ENCODE measurements at places on chromosomes 6 and 20. TPM values are rescaled to one million over a fixed set of nuclear protein-coding genes. Genes with fewer than 3 reads are reported as not detected.

DNA sequence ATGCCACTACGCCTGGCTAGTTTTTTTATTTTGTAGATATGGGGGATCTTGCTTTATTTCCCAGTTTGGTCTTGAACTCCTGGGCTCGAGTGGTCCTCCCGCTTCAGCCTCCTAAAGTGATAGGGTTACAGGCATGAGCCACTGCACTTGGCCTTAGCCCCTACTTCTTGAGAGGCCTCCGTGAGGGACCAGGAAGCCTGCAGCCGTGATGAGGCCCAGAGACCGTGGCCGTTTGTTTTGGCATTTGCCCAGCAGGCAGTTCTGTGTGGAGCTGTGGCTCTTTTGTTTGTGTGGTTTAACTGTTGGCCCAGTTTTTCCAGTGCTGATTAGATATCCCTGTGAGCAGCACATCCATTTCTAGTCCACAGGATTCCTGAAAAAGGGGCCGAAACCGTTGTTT lies 39.8 kb downstream of the SRSF3 start:
- no peaks in the 10 kb centered on the region for H3K27me3 ChIP-seq
- H3K4me3 ChIP-seq: no peak overlapping the region
- DNase-seq: no peak
- peak overlapping the region; percentile 30 for H3K27ac ChIP-seq

DNA sequence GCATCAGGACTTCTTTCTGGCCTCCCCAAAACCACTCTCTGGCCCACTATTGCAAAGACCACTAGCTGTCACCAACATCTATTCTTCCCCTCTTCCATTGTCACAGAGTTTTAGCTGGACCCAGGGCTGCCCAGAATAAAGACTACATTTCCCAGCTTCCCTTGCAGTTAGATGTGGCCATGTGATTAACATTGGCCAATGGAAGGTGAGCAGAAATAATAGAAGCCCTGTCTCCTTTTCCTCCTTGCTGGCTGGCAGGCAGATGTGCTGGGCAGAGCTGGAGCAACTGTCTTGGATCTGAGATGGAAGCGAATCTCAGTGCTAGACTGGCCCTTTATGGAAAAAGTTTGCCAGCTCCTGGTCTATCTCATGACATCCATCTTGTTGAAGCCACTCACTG lies 97.0 kb downstream of the KCNB1 start:
- H3K27ac ChIP-seq: no peak overlapping the region
- H3K27me3 ChIP-seq: no peaks in the 10 kb centered on the region
- DNase-seq: no peak
- H3K4me3 ChIP-seq: no peak overlapping the region
- no peaks in the 10 kb centered on the region for H3K36me3 ChIP-seq
- no peaks in the 10 kb centered on the region for H3K4me1 ChIP-seq

DNA sequence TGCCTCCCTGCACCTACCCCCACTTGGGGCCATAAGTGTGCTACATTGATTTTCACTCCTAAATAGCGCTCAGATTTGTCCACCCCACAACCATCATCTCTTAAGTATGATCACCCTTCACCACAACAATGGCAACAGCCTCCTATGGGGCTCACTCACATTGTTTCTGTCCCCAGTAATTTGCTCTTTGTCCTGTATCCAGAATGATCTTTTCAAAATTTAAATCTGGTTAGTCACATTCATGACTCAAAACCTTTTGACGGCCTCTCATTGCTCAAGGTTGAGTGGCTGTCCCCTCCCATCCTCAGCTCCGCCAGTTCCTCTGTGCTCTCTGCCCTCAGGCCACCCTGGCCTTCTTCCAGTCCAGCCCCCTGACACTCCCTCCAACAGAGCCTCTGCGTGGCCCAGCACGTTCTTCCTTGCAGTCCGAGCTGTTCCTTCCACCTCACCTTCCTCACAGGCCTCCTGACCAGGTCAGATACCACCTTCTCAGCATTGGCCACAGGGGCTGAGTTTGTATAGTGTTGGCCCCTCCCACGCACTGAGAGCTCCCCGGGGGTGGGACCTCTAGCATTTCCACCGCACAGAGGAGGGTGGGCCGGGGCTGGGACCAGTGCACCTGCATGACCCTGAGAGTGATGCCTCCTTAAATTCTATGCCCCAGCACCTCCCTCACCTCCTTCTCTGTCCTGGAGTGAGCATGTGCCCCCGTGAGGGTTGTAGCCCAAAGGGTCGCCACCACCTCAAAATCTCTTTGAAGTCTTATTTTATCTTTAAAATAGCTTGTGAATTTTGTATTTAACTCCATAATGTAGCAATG lies 2.4 kb upstream of the PPP1R3G start:
- H3K27ac ChIP-seq: no peak overlapping the region
- no peaks in the 10 kb centered on the region for H3K36me3 ChIP-seq
- H3K4me1 ChIP-seq: no peaks in the 10 kb centered on the region
- no peak for DNase-seq
- no peaks in the 10 kb centered on the region for H3K27me3 ChIP-seq
- no peak overlapping the region for H3K4me3 ChIP-seq

DNA sequence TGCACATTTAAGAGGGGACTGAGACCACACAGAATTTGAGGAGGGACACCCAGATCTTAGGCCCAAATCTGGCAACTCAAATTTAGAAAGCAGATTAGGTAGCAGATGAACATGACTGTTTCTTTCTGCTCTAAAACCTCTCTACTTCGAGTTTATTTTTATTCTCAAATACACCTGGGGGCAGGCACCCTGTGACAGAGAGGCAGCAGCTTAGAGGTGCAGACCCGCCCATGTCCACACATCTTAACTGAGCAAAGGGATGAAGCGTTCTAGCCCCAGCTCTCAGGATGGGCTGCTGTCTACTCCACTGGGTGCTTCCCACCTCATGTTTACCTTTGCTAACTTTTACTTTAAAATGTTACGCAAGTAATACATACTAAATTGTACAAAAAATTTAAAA lies 125.0 kb downstream of the SLC23A2 start:
- no peaks in the 10 kb centered on the region for H3K27me3 ChIP-seq
- H3K4me3 ChIP-seq: no peak overlapping the region
- DNase-seq: no peak
- H3K4me1 ChIP-seq: no peaks in the 10 kb centered on the region
- H3K27ac ChIP-seq: no peak overlapping the region

The SGK2 gene
- total RNA-seq: 1.5 TPM

The PDE10A gene
- 5.9 TPM for total RNA-seq

DNA sequence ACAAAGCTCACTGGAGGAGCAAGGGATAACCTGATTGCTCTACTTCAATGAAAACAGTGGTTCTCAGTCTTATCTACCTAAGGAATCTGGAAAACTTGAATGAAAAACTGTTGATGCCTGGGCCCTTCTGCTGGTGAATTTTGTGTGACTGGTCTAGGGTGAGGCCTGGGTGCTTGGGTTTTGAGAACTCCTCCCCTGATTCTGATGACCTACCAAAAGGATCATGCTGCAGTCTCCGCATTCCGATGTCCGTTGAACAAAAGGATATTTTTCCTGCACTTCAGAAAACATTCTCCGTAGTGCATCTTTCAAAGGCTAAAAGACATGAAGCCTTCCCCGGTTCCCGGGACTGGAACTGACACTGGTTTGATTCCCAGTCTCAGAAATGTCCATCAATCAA lies 157.9 kb downstream of the SYNDIG1 start:
- no peak for DNase-seq
- H3K4me3 ChIP-seq: no peak overlapping the region
- no peaks in the 10 kb centered on the region for H3K4me1 ChIP-seq

DNA sequence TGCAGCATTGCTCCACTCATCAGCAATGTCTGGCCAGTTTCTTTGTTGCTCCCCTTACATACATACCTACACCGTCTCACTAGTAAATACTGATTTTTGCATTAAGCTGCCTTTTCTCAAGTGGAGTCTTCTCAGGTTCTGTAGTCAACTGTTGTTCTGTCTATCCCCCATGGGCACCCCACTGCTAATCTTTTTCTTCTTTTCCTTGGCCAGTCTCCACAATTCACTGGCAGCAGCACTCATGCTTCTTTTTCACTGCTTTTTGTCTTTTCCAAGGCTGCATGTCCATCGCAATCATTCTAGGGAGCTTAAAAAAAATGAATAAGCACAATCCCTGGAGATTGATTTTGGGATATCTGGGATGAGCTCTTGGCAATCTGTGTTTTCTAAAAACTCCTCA lies 10.3 kb upstream of the ERVFRD-1 start:
- H3K4me1 ChIP-seq: peaks cover 20% of the 10 kb centered on the region
- no peak for DNase-seq
- H3K27ac ChIP-seq: no peak overlapping the region
- H3K4me3 ChIP-seq: no peak overlapping the region

- no peaks in the 10 kb centered on the region for H3K4me1 ChIP-seq
- no peak overlapping the region for H3K4me3 ChIP-seq
- no peaks in the 10 kb centered on the region for H3K27me3 ChIP-seq
- no peak for DNase-seq
- no peak overlapping the region for H3K27ac ChIP-seq
Observed at GRCh38 chr6:124164343-124164742, 360.7 kb downstream of the NKAIN2 start.

GRCh38 chr6:116387374-116387773 lies 16.6 kb downstream of the DSE start:
- H3K27me3 ChIP-seq: no peaks in the 10 kb centered on the region
- H3K36me3 ChIP-seq: no peaks in the 10 kb centered on the region
- no peak for DNase-seq
- peak overlapping the region; percentile 15 for H3K27ac ChIP-seq
- H3K4me3 ChIP-seq: no peak overlapping the region

- H3K27ac ChIP-seq: no peak overlapping the region
- H3K27me3 ChIP-seq: no peaks in the 10 kb centered on the region
- H3K36me3 ChIP-seq: no peaks in the 10 kb centered on the region
- no peak for DNase-seq
Observed at GRCh38 chr6:1781152-1781816, 171.6 kb downstream of the FOXC1 start.

GRCh38 chr20:62765021-62765420 lies 31.3 kb upstream of the MRGBP start:
- H3K4me3 ChIP-seq: no peak overlapping the region
- H3K27me3 ChIP-seq: peaks cover 72% of the 10 kb centered on the region
- no peak overlapping the region for H3K27ac ChIP-seq
- H3K4me1 ChIP-seq: no peaks in the 10 kb centered on the region
- DNase-seq: no peak

DNA sequence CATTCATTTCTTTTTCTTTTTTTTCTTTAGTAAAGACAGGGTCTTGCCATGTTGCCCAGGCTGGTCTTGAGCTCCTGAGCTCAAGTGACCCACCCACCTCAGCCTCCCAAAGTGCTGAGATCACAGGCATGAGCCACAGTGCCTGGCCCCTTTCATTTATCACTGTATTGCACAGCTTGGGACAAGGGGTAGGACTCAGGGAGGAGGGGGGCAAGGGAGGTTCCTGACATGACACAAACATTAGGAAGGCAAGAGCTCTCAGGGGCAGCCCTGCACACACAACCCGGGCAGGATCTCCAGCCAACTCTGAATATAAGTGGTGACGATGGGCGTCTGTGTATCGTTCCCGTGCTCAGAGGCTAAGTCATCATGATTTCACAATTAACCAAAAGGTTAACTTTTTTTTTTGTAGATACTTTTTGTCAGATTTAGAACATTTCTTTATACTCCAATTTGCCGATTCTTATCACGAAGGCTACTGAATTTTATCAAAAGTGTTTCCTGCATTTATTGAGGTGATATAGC lies 19.9 kb downstream of the SLC2A4RG start:
- no peak for DNase-seq
- H3K4me3 ChIP-seq: no peak overlapping the region
- H3K4me1 ChIP-seq: no peaks in the 10 kb centered on the region
- H3K27ac ChIP-seq: no peak overlapping the region
- no peaks in the 10 kb centered on the region for H3K27me3 ChIP-seq

The MPIG6B gene
- total RNA-seq: not detected

DNA sequence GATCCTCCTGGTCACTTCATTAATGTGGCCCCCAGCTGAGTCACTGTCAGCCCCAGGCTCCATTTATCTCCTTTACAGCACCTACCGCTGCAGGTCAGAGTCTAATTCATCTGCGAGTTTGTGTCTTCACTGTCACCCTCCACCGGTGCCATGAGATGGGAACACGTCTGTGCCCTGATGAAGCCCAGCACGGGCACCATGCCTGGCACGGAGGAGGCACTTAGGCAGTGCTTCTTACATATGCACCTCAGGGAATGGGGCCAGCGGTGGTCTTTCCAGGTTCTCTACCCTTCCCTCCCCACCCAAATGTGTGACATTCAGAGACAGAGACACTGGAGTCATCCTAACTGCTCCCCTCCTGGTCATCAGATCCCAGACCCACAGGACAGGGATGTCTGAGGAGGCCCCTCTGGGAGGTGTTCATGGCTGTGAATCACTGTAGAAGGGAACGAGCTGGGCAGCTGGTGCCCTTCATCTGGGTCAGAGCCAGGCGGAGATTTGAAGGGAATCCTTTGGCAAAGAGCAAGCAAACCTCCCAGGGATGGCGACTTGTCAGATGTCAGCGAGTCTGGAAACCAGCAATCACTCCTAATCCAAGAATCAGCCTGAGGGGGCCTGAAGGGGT lies 364.6 kb downstream of the PREX1 start:
- H3K4me1 ChIP-seq: no peaks in the 10 kb centered on the region
- DNase-seq: no peak

- no peak for DNase-seq
- no peak overlapping the region for H3K4me3 ChIP-seq
- H3K4me1 ChIP-seq: no peaks in the 10 kb centered on the region
Observed at GRCh38 chr6:33241968-33242367, 29.7 kb downstream of the VPS52 start.

The NKAPL gene
- total RNA-seq: 4.2 TPM

The TFAP2A gene
- total RNA-seq: 0.20 TPM

DNA sequence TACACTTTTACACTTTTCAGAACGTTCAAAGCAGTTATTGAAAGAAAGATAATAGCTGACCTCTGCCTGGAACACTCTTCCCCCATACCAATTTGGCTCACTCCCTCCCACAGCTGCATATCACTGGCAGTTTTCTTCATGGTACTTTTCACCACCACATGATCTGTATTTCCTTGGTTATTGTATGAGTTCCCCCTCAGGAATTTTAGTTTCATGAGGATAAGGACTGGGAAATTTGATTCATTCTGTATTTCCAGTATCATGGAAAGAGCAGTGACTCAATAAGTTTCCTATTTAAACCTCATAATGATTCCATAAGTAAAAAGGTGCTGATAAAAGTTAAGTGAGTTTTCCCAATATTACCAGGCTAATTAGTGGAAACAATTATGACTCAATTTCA lies 16.0 kb downstream of the HTR1B start:
- H3K27me3 ChIP-seq: no peaks in the 10 kb centered on the region
- no peak overlapping the region for H3K4me3 ChIP-seq
- no peak for DNase-seq
- no peak overlapping the region for H3K27ac ChIP-seq

The GSTA3 gene
- not detected for total RNA-seq

The SLCO4A1 gene
- 73.7 TPM for total RNA-seq

DNA sequence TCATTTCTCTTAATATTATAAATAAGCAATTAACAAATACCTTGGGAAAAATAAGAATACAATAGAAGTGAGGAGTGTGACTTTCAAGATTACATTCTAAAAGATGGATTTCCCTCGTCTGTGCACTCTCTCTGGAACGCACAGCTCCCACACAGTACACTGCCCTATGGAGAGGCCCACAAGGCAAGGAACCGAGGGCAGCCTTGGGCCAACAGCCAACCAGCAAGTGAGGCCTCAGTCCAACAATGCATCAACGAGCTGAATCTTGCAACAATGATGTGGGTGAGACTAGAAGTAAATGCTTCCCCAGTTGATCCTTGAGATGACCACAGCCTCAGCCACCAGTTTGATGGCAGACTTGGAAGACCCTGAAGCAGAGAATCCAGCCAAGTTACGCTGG lies 34.5 kb upstream of the AVP start:
- H3K4me3 ChIP-seq: no peak overlapping the region
- H3K27ac ChIP-seq: no peak overlapping the region
- DNase-seq: no peak
- H3K4me1 ChIP-seq: no peaks in the 10 kb centered on the region
- no peaks in the 10 kb centered on the region for H3K27me3 ChIP-seq

All from tibial nerve (tissue), 4 donors.